ENCODE measurements at places on chromosomes 1 and 21.
A peak's percentile ranks its signal among the peaks of the same experiment; 100 is the strongest.

DNA sequence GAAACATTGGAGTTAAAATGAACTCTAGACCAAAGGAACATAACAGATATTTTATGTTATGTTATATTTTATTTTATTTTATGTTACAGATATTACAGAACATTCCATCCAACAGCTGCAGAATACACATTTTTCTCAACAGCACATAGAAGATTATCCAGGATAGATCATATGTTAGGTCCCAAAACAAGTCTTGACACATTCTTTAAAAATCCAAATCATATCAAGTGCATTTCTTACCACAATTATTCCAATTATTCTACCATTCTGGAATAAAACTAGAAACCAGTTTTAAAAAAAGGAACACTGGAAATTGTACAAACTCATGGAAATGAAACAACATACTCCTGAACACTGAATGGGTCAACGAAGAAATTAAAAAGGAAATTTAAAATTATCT is 30.9 kb upstream of the PIGK start:
- no peak for DNase-seq

GRCh38 chr1:229108598-229109201 is 162.2 kb upstream of the RAB4A start:
- no peak for DNase-seq

GRCh38 chr1:30034627-30035521 is 688.5 kb downstream of the MATN1 start:
- DNase-seq = no peak

DNA sequence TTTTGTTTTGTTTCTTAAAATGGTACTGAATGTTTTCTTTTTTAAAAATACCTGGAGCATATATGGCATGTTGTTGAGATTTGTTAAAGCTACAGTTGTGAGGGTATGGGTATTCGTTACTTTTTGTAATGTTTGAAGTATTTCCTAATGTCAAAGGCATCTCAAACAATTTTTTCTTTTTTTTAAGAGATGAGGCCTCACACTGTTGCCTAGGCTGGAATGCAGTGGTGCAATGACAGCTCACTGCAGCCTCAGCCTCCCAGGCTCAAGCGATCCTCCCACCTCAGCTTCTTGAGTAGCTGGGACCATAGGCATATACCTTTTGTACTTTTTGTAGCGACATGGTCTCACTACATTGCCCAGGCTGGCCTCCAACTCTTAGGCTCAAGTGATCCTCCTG is 16.1 kb downstream of the CLCN6 start:
- DNase-seq = no peak

- DNase-seq = no peak
These were observed 301.7 kb upstream of the PROX1 start for GRCh38 chr1:213685992-213686582.

DNA sequence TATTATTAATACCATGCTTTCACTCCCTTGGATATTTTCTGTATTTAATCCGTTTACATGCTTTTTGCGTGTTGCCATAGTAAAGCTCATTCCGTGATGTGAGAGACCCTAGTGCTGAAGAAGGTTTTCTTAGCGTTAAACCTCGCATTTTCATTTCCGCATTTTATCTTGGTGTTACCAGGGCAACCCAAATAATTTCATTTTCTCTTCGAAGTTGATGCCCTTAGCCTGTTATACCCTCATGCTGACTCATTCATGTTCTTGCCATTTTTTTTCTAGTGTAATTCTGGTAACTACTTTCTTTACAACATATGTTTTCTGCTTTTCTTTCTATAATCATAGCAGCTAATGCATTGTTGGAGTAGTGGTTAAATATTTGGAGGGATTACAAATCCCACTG is 37.2 kb downstream of the LRRC8C start:
- peak; percentile 40 for DNase-seq

GRCh38 chr1:240169188-240169587 is 77.5 kb downstream of the FMN2 start:
- no peak for DNase-seq

GRCh38 chr1:200036619-200037270 is 9.2 kb downstream of the NR5A2 start:
- no peak for DNase-seq

- DNase-seq = no peak
These were observed 13.4 kb upstream of the SPSB1 start for GRCh38 chr1:9279172-9279840.

DNA sequence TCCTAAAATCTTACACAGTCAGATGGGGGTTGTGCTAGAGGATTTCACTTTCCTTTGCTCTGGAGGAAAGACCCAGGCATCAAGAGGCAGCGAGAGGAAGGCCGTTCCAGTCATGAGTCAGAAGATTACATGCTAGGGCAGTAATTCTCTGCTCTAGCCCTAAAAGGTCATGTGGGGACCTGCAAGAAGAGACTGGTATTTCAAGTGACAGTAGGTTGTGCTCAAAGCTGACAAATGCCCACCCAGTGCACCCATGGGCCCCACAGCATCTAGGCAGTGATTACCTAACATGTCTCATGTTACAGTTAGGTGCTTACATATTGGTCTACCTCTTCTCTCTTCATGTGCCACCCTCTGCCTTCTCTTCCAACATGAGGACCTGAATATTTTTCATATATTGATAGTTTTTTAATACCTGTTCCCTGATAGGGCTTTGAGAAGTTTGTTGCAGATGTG is 99.7 kb upstream of the BEND5 start:
- no peak for DNase-seq

- DNase-seq = no peak
These were observed 182.0 kb downstream of the PCP4 start for GRCh38 chr21:40049031-40049930.

- no peak for DNase-seq
These were observed 132.1 kb downstream of the TNNI3K start for GRCh38 chr1:74367175-74367813.

GRCh38 chr1:179984101-179984500 is 29.5 kb downstream of the CEP350 start:
- no peak for DNase-seq

DNA sequence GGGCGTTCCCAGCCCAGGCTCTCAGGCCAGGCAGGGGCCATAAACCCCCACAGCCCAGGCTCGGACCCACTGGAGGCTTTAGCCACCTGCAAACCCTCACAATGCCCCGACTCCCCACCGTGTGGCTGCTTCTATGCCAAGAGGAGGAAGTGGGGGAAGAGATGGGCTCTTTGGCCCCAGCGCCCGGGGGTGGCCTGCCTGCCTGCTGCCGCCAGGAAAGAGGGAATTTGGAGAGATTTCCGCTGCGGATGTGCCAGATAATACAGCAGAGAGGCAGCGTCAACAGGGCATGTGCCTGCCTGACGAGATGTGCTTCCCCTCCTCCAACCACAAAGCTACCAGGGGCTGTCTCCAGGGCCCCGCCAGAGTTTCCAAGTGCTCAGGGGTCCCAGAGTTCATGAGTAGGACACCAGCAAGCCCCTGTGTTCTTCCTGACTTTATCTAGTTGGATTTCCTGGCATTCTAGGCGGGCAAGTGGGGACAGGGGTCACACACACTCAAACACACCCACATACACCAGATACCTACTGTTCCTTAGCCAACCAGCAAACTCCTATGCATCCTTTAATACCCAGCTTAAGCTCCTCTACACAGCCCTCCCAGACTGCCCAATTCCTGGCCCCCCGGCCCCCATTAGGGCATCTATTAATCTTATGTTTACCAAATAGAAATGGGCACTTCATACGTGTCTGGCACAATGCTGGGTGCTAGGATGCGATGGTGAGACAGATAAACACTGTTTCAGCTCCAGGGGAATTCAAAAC is 14.1 kb downstream of the EPHA2 start:
- DNase-seq = no peak

GRCh38 chr1:6039031-6039430 is 6.7 kb upstream of the KCNAB2 start:
- DNase-seq = no peak

DNA sequence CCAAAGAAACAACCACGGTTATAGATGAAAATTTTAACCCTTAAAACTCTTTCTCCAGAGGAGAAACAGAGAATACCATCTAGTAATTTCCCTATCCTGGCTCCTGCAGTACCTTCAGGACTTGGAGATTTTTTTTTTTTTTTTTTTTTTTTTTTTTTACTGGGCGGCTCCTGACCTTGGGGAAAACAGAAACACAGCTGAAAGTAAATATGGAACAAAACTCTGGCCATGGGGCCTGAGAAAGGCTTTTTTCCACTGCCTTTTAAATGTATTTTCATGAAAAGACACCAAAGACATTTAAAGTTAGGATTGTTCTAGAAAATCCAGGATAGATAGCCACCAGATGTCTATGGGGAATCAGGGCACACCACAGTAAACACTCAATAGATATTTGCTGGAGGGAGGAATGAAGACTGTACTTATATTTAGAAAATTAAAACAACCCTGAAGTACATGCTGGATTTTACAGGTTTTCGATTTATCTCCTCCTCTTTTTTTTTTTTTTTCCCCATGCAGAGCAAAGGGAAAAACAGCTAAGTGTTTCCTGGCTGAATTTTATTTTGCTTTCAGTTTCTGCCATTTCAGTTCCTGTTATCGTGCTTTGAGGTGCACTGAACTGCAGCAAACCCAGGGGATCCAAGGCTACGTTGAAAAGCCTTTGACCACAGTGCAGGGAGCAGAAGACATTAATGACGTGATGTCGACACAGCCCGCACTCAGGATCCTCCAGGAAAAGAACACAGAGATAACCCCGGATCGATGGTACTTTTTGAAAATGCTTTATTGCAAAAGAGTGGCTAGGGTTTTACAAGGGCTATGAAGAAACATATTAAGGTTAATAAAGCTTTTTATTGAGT is 35.7 kb upstream of the CNN3 start:
- peak; percentile 40 for DNase-seq

- no peak for DNase-seq
These were observed 102.3 kb upstream of the LMO4 start for GRCh38 chr1:87226341-87226760.

DNA sequence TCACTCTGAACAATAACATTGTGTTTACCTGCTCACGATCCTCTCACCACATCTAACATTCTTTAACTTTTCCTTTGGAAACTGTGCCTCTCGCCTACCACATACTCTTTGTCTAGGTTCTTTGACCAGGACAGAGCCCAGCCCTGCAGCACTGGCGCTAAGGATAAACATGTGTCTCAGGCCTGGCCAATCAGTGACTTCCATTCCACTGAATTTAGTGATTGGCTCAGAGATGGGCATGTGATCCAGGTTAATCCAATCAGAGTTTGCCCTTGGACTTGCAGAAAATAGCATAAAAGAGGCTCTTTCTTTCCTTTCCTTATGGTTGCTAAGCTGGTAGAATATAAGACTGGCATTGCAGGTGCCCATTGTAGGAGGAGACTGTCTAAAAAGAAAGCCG is 605.7 kb downstream of the MATN1 start:
- DNase-seq = no peak

GRCh38 chr1:246583448-246584185 is 17.4 kb downstream of the CNST start:
- DNase-seq = no peak

GRCh38 chr1:54120698-54121481 is 31.9 kb downstream of the CDCP2 start:
- no peak for DNase-seq

GRCh38 chr1:240597153-240597745 is 14.7 kb downstream of the GREM2 start:
- no peak for DNase-seq

DNA sequence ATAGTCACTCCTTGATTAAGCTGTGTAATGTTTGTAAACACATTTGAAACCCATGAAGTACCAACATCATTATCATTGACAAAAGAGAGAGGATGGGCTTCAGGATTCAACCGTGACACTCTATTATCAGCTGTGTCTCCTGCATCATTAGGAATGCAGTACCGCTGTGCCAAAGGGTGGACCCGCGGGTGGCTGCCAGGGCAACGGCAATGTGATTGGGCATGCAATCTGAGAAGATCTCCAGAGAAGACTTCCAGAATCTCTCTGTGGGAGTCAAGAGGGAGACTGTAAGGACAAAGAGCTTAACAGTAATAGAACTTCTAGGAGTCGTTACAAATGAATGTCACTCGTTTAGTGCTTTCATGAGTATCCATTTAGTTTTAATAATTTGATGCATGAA is 97.9 kb downstream of the USH2A start:
- DNase-seq = no peak

- no peak for DNase-seq
These were observed 809.2 kb downstream of the KCNT2 start for GRCh38 chr1:195799016-195799415.

DNA sequence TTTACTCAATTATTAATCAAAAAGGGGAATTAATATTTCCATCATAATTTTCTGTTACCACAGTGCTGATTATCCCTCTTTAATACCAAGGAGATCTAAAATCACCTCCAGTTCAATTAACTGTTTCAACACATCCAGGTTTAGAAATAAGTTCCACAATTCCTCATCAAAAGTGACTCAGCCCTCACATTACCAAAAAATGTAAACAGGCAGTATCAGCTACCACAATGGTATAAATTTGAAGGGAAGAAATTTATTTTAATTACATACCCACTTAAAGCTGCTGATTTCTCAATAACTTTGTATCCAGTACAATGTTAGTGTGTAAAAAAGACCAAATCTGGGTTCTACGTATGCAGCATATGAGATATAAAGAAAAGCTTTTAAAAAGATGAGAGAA is 51.9 kb downstream of the EIF4G3 start:
- DNase-seq = no peak

GRCh38 chr21:26715878-26716506 is 129.2 kb downstream of the ADAMTS1 start:
- peak; percentile 3 for DNase-seq

GRCh38 chr1:155834296-155834926 is 22.6 kb downstream of the GON4L start:
- no peak for DNase-seq

- no peak for DNase-seq
These were observed 79.4 kb downstream of the FCRL5 start for GRCh38 chr1:157472959-157473358.

DNA sequence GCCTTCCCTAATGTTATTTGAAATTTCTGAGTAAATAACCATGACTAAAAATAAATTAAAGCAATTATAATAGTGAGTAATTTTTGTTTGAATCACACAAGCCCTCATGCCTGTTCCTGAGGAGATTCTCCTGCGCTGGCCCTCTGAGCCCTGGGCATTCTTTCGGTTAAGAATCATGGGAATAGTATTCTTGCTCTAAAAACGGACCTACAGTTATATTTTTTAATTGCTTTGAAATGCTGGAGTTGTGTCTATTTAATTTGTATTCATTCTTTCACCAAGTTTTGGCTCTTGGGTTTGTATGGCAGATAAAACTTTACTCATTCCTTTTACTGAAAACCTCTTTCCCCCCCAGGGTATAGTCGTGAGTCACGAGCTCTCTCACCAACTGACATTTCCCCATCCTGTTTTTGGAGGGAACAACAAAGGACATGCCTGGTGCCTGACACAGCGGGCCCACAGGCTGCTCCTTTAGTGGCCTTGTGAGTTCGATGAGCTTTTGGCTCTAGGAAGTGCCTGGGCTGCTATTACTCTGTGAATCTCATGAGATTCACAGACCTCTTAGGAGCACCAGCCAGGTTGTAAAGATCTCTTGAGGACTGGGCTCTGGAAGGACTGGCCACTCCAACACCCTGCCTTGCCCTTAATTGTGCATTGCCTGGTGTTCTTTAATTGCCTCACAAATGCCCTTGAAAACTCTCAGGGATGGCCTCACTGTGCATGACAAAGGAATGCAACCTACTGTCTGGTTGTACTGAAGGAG is 58.6 kb downstream of the DDR2 start:
- no peak for DNase-seq

GRCh38 chr1:57165546-57165945 is 199.7 kb upstream of the C8B start:
- no peak for DNase-seq

Data from CD4-positive, alpha-beta T cell treated with Interleukin-6 at 100 ng/mL for 8 hours (primary cell).